ENCODE measurements at places on chromosomes 5 and 9. TPM values are rescaled to one million over a fixed set of nuclear protein-coding genes. Genes with fewer than 3 reads are reported as not detected.

Gene LMX1B
- total RNA-seq, result 0.71 TPM

Gene AGPAT2
- total RNA-seq, result 33.9 TPM

Gene WWC1
- 2.1 TPM for total RNA-seq

Gene STPG3
- total RNA-seq, result not detected

Gene FAM151B
- 3.9 TPM for total RNA-seq

Gene DNAJC18
- total RNA-seq, result 29.6 TPM

Gene SPOCK1
- total RNA-seq, result 52.4 TPM

Gene TSSK1B
- 0.36 TPM for total RNA-seq

Gene CORO2A
- total RNA-seq, result 3.7 TPM

Gene FCN2
- total RNA-seq, result not detected

Gene ENTPD8
- not detected for total RNA-seq

Gene LCN1
- not detected for total RNA-seq

Gene LCP2
- 45.2 TPM for total RNA-seq
